ENCODE measurements at places on chromosomes 6 and 20.

- DNase-seq = no peak
These were observed 157.3 kb downstream of the THBS2 start for GRCh38 chr6:169096388-169096787.

DNA sequence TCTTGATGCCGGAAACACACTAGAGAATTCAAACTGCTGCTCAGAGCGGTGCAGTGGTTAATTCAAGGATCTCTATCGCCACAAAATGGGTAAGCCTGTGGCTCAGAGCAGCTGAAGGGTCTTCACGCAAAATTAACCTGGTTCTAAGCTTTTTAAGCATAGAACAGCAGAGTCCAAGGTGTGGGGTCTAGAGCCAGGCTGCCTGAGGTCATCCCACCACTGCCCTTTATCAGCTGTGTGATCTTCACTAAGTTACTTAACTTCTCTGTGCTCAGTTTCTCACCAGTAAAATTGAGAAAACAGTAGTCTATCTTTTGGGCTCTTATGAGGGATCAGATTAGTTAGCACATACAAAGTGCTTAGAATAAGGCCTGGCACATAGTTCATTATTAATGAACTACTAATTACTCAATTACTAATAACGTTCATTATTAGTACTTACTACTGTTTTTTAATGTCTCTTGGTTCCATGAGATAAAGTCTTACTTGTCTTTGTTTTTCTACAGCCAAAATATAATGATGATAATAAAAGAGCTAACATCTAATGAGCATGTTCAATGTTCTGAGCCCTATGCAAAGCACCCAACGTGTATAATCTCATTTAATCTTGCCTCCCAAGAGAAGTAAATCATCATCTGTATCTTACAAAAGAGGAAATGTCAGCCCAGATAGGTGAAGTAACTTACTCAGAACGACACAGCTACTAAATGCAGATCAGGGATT is 92.9 kb downstream of the NFATC2 start:
- DNase-seq = no peak

DNA sequence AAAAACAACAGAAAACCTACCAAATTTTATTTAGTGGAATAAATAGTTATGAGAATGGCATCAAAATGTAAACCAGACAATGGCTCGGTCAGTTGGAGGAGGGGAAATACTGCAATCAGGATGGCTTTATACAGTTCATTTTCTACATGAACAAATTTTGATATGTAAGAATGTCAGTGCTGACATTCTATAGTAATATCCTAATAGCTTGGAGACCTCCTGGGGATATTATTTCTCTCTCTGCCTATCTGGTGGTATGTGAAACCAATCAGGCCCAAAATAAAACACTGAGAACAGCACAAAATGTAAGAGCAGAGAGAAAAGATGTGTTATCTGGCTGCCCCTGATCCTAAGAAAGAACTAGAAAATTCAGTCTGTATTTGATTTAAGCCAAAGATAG is 327.7 kb downstream of the UBE3D start:
- DNase-seq = no peak

GRCh38 chr6:44000164-44000842 is 126.9 kb downstream of the MRPL14 start:
- peak; percentile 36 for DNase-seq

DNA sequence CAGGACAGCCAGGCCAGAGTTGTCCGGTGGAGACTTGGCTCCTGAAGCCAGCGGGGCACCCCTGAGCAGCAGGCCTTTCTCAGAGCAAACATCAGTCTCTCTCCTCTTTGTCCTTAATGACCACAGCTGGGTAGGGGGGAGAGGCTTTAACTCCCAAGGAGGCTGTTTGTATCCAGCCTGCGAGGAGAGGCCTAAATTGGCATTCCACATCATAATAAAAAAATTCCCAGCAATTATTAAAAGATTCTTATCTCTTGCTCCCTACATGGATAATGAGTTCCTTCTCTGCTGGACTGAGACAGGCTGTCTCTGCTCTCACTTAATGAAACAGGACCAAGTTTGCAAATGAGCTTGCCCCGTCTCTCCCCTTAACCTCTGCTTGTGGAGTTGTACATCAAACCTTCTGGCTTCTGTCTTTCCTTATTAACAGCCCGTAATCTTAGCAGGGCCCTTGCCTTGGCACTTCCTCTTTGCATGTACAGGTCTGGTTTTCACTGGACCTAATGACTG is 838.2 kb downstream of the MAFB start:
- DNase-seq = no peak

DNA sequence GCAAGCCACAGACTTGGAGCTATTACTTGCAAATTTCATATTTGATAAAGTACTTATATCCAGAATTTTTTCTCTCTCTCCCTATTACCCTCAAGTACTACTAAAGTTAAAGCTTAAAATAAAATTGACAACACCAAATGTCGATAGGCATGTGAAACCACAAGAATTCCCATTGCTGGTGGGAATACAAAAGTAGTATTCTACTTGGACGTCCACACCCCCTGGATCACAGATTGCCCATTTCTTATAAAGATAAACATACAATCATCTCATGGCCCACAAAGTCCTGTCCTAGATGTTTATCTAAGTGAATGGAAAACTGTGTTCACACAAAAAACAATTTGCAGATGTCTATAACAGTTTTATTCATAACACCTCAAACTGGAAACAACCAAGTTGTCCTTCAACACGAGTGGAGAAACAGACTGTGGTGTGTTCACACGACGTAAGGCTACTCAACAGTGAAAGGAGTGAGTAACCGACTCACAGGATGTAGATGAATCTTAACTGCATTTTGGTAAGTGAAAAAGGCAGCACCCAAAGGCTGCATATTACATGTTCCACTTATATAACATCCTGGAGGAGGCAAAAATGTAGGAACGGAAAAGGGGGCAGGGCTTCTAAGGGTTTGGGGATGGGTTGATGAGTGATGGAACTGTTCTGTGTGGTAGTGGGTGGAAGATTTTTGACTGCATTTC is 297.4 kb downstream of the THBS2 start:
- DNase-seq = no peak

GRCh38 chr6:21752054-21752811 is 158.7 kb downstream of the SOX4 start:
- DNase-seq = no peak

DNA sequence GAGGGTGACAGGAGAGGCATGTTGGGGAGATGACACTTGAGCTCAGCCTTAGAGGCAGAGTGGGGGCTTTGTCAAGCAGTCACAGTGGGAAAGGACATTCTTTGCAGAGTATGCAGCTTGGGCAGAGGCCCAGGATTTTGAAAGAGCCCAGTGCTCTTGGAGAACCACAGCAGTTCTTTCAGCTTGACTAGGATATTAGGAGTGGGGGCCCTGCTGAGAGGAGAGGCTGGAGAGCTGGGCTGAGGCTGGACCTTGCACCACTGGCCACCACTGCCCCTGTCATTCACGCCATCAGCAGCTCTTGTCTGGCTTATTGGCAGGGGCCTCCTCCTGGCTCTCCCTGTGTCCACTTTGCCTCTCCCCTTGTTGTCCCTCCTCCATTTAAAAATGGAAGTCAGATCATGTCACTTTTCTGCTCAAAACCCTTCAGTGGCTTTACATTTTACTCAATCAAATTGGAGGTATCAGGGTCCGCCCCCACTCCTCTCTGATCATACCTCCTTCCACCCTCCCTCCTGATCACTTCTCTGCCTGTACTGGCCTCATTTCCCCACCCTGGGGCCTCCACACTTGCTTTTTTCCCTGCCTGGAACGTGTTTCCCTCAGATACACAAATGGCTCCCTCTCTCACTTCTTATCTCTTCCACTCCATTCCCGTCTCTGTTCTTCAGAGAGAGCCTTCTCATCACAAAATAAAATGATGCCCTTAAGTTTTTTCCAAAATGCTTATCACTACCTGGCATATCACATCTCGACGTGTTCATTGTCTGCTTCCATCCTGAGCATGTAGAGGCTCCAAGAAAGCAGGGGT is 10.5 kb downstream of the MANBAL start:
- no peak for DNase-seq

- DNase-seq = no peak
These were observed 412.1 kb downstream of the QKI start for GRCh38 chr6:163826629-163827028.

- DNase-seq = no peak
These were observed 2.1 kb upstream of the SOX4 start for GRCh38 chr6:21591446-21591845.

- DNase-seq = no peak
These were observed 162.7 kb downstream of the ANKRD60 start for GRCh38 chr20:58065508-58066361.

DNA sequence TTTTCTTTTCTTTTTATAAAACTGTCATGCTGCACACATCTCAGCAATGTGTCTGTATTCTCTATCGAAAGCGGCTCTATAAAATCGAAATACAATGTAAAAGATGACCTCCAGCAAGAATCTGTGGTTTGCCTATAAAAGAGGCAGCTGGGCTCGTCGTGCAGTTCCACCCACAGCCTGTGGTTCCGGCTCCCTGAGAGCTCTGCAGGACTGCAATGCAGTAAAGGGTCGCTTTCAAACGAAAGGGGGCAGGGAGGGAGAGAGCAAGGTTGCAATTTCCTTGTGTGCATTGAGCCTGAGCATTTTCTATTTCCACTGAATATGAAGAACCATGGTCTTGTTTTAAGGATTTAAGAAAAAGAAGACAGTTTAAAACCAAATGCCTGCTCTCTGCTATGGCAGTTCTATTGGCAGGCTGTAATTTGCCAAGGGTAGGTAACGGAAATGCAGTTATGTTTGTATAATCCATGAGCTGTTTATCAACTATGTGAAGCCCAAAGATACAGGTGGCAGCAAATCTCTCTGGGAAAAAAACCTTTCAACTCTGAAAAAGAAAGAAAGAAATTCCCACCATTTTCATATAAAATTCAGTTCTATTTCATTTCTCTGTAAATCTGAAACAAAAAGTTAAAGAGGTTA is 236.5 kb downstream of the HACE1 start:
- no peak for DNase-seq

GRCh38 chr6:33278392-33278741 is 1.4 kb downstream of the B3GALT4 start:
- no peak for DNase-seq

- DNase-seq = no peak
These were observed 987.0 kb upstream of the MAP3K7 start for GRCh38 chr6:91573826-91574416.

DNA sequence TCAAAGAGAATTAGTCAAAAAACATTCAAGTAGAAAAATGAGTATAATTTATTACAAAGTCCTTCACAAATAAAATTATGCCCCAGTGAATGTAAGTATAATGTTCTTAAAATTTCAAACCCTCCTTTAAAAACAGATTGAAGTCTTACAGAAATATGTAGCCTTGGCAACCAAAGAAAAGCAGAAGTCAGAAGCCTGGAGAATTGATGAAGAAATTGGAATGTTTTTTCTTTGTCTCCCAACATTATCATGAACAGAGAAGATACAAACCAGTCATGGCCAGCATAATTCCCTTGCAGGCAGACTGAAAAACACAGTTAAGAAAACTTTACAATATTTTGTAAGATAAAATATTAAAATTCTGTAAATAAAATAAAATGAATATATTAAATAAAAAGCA is 221.9 kb downstream of the TBC1D32 start:
- DNase-seq = no peak

Measured in activated T-cell treated with anti-CD3 and anti-CD28 coated beads for 48 hours (primary cell).